ENCODE measurements at places on chromosomes 5 and 9.
A peak's percentile ranks its signal among the peaks of the same experiment; 100 is the strongest.

GRCh38 chr5:180990882-180991242 lies 2.2 kb downstream of the BTNL3 start:
- DNase-seq = no peak

- no peak for DNase-seq
Measured at GRCh38 chr5:153480401-153480800, 10.1 kb upstream of the GRIA1 start.

- DNase-seq = no peak
Measured at GRCh38 chr9:131589124-131589711, 43.9 kb downstream of the PRRT1B start.

GRCh38 chr9:438961-439768 lies 224.5 kb downstream of the DOCK8 start:
- no peak for DNase-seq

- DNase-seq = no peak
Measured at GRCh38 chr5:3384531-3384930, 211.1 kb upstream of the IRX1 start.

DNA sequence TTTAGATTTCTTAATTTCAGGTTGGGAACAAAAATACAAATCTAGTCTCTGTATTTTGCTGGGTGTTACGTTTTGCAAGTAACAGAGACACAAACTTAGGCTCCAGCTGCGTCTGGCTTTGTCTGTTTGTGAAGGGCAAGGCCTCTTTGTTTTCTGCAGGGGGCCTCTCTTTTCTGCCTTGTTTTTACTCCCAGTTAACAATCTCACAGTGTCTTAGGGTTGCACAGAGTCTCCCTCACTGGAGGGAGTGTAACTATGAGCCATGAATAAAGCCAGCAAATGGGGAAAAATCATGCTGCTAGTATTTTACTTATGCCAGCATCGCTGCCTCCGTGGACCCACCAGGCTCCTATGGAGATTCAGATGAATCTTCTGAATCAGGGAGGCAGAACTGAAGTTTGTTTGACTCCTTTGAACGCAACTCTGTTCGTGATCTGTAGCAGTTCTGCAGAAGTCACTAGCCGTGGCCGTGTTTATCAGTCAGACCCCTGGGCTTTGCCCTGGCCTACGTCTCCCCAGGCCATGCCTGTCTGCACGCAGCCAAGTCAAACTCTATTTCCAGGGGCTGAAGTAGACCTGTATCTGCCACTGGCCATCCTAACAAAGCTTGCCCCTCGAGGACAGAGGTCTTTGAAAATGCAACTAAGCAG lies 77.2 kb downstream of the ATP10B start:
- DNase-seq = no peak

GRCh38 chr5:174363934-174364333 lies 318.4 kb downstream of the NSG2 start:
- DNase-seq = no peak

- DNase-seq = peak; percentile 87
Measured at GRCh38 chr5:55146543-55147151, 13.3 kb upstream of the GPX8 start.

Measured in activated CD4-positive, alpha-beta T cell treated with anti-CD3 and anti-CD28 coated beads for 48 hours (primary cell).